Vagina (tissue), 2 donors: ENCODE measurements at places on chromosomes 2 and 18. TPM values are rescaled to one million over a fixed set of nuclear protein-coding genes. Genes with fewer than 3 reads are reported as not detected.

DNA sequence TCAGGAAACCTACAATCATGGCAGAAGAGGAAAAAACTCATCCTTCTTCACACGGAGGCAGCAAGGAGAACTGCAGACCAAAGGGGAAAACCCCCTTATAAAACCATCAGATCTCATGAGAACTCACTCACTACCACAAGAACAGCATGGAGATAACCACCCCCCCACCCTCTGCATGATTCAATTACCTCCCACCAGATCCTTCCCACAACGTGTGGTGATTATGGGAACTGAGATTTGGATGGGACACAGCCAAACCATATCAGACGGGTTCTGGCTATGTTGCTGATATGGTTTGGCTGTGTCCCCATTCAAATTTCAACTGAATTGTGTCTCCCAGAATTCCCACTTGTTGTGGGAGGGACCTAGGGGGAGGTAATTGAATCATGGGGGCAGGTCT is 28.7 kb upstream of the CCDC150 start:
- DNase-seq = no peak

The KCNJ13 gene
- not detected for total RNA-seq

- DNase-seq = no peak
Observed at GRCh38 chr18:73199151-73199550, 331.4 kb upstream of the NETO1 start.

The SESTD1 gene
- 23.3 TPM for total RNA-seq

The ALK gene
- 0.74 TPM for total RNA-seq

DNA sequence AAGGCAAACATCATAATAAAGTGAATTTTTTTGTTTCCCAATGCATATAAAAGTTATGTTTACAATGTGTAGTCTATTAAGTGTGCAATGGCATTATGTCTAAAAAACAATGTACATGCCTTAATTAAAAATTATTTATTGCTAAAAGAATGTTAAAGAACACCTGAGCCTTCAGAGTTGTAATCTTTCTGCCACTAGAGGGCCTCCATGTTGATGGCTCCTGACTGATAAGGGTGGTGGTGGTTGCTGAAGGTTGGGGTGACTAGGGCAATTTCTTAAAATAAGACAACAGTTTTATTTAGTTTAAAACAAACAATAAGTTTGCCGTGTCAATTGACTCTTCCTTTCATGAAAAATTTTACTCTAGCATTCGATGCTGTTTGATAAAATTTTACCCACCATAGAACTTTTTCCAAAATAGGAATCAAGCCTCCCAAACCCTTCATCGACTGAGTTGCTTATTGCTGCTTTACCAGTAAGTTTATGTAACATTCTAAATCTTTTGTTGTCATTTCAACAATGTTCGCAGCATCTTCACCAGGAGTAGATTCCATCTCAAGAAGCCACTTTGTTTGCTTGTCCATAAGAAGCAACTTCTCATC is 32.3 kb downstream of the MAP3K2 start:
- no peak for DNase-seq

The ABCG5 gene
- not detected for total RNA-seq

GRCh38 chr2:219082332-219082958 is 21.7 kb upstream of the IHH start:
- no peak for DNase-seq

The SNED1 gene
- 55.5 TPM for total RNA-seq

The MAP3K20 gene
- 59.4 TPM for total RNA-seq

The NEU2 gene
- not detected for total RNA-seq

The GALNT5 gene
- 3.2 TPM for total RNA-seq

DNA sequence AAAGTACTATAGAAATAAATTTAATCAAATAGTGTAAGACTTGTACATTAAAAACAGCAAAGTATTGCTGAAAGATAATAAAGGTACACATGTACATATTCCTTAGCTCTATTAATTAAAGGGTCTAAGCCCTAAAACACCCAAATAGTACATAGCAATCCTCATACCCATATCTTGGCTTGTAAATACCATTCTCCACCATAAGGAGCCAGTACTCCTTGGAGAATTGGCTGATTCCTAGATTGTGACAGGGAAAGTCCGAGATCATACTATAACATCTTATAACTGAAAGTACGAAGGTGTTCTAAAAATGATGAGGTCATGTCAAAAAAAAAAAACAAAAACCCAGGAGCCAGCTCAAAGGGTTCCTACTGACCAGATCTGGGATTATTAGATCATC is 614.6 kb downstream of the SUCLG1 start:
- DNase-seq = no peak

- no peak for DNase-seq
Observed at GRCh38 chr2:174247474-174248186, 702 bp downstream of the OLA1 start.

GRCh38 chr2:9422321-9423099 is 818 bp downstream of the ITGB1BP1 start:
- no peak for DNase-seq

- DNase-seq = no peak
Observed at GRCh38 chr18:79575891-79576685, 103.5 kb upstream of the CTDP1 start.
